ENCODE measurements at places on chromosomes 5 and 9. TPM values are rescaled to one million over a fixed set of nuclear protein-coding genes. Genes with fewer than 3 reads are reported as not detected.
A peak's percentile ranks its signal among the peaks of the same experiment; 100 is the strongest.

ZCCHC7 gene
- total RNA-seq: 21.7 TPM

GRCh38 chr5:56126487-56127179, 106.5 kb downstream of the ANKRD55 start:
- DNase-seq: no peak

DNA sequence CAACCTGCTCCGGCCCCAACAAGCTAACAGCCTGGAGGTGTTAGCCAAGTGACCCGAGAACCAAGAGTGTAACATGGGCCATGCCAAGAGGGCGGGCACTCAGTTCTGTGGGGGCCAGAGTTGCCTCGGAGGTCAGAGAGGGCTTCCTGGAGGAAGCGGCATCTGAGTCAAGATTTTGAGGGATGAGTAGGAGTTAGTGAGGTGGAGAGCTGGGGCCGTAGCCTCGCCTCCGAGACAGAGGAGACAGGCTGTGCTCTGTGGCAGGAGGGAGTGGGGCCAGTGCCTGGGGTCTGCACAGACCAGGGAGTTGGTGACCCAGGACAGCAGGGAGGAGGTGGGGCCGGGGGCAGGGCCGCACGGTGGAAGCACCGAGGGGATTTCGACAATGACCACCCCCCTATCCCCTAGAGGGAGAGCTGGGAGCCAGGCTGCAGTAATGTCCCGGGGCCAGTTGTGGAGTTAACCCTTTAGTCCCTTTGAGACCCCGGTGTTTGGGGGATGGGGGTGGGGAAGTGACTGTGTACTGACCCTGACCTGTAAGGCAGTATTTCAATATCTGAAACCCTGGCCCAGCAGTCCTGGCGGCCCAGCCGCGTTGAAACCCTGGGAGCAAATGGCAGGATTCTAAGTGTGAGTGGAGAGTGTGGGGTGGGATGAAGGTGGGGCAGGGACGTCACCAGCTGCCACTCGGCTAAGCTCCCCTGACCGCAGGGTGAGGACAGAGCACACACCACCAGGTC, 148.7 kb upstream of the COL5A1 start:
- DNase-seq: no peak

GRCh38 chr5:473551-474192, 30.7 kb downstream of the EXOC3 start:
- DNase-seq: peak; percentile 57

CCNH gene
- total RNA-seq: 125 TPM

GRCh38 chr9:138097501-138097991, 220.0 kb downstream of the CACNA1B start:
- DNase-seq: peak; percentile 1

DNA sequence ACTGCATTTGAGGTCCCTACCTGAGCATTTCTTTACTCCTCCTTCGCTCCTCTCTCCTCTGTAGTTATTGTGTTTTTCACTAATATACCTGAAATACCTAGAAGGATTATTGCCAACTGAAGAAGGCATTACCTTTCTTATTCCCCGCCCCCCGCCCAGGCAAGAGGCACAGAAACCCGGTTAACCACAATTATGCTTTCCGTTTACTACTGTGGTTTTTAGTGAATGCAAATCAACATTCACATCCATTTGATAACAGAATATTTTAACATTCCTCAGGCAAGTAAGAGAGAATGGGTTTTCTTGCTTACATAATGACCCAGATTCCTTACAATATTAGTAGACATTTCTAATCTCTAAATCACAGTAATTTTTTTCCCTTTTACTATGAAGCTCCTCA, 136.9 kb downstream of the PCSK5 start:
- peak; percentile 29 for DNase-seq

DNA sequence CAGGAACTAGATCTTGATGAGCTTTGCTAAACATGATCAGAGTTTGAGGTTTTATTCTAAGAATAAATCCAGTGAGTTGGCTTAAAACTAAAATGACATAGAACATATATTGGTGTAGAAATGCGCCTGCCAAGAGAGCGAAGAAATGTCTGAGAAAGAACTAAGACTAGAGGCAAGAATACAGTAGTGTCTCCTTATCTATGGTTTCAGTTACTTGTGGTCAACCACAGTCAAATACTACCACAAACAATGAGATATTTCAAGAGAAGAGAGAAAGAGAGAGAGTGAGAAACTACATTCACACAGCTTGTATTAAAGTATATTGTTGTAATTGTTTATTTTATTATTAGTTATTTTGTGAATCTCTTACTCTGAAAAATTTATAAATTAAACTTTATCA, 254.4 kb upstream of the CDH10 start:
- DNase-seq: peak; percentile 7

IFNA16 gene
- total RNA-seq: not detected

- peak; percentile 68 for DNase-seq
Observed at GRCh38 chr9:88530051-88530450, 4.9 kb upstream of the NXNL2 start.

DNA sequence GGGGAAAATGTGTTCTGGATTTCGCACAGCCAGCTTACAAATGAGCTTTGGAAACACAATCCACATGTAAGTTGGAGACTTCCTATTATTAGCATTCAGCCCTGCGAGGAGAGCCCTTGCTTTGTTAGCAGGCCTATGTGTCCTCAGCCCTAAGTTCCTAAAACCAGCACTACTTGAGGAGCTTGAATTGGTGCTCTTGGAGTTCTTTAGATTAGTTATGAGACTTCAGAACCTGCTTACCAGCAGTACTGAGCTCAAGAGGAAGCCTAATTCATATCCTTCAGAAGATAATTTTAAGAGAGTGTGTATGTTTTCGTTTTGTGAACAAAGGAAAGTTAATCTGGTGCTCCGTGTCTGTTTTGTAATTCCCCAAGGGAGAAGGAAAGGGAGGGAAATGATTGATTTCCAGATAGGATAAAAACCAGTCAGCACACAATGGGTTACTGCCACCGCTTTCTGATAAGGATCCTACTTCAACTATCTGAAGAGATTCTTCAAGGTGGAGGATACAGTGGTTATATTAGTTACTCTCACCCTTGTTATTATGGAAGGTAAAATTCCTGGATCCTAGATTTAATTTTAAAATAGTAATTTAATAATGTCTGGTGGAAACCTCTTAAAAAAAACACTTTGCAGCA, 35.2 kb downstream of the PIK3R1 start:
- DNase-seq: no peak

- peak; percentile 89 for DNase-seq
Observed at GRCh38 chr9:108786901-108787689, 68.7 kb downstream of the ACTL7B start.

- no peak for DNase-seq
Observed at GRCh38 chr5:50874306-50875001, 208.0 kb downstream of the PARP8 start.

DNA sequence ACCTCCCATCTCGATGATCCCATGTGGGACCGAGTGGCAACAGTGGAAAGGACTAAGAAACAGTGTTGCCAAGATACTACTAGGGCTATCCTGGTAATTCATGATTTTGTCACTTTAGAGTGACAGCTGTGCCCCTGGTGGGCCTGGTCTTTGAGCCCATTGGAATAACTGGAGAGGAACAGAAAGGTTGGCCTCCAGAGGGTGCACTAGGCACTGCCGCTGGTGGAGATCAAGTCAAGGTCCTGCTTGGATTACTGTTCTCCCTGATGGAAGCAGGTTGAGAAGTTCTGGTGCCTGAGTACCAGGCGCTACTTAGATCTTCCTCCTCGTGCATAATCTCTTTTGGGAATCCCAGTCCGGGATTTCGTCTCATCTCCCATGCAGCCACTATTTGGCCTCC, 129.6 kb downstream of the SEC61B start:
- DNase-seq: no peak

DNA sequence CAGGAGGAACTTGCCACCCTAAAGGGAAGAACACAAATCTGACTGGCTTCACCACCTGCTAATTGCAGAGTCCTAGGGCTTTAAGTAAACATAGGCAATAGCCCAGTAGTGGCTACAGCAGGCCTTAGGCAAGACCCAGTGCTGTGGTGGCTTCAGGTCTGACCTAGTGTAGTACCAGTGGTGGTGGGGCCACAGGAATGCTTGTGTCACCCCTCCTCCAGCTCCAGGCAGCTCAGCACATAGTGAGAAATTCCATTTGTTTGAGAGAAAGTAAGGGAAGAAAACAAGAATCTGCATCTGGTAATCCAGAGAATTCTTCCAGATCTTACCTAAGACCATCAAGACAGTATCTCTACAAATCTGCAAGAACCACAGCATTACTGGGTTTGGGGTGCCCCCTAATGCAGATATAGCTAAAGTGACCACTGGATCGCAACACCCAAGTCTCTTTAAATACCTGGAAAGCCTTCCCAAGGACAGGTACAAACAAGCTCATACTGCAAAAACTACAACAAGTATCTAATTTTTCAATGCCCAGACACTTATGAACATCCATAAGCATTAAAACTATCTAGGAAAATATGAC, 102.6 kb upstream of the TRPM3 start:
- DNase-seq: no peak

SLCO6A1 gene
- total RNA-seq: 0.48 TPM

DNA sequence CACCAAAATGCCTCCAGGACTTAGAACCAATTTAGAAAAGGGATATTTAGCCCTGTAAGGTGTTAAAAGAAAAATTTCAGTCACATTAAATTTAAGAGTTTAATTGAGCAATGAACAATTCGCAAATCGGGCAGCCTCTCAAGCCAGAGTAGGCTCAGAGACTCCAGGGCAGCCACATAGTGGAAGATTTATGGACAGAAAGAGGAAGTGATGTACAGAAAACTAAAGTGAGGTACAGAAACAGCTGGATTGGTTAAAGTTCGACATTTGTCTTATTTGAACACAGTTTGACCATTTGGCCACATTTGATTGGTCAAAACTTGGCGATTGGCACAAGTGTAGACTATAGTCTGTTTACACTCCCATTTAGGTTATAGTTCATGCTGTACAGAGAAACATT, 525.9 kb upstream of the ZNF608 start:
- DNase-seq: no peak

GRCh38 chr5:44365345-44365744, 23.9 kb downstream of the FGF10 start:
- no peak for DNase-seq

F12 gene
- total RNA-seq: 9.6 TPM

SPEF2 gene
- 1.6 TPM for total RNA-seq

DNA sequence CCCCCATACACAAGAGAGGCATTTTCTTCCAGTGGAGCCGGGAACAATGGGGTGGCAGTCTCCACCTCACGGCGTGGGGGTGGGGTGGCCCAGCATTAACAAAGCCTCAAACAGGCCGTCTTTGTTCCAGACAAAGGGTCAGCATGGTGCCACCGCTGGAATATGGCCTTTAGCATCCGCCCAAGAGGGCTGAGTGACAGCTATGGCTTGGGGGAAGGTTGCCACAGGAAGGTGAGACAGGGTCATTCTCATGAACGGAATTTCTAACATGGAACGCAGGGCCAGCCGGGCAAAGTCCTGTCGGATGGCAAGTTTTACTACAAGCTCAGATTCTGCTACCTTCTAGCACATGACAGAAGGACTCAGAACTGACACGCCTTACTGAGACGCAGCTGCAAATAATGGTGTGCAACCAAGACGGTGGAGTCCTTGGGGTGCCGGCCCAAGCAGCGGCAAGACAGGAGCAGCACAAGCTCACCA, 64.0 kb downstream of the OTULIN start:
- no peak for DNase-seq

DNA sequence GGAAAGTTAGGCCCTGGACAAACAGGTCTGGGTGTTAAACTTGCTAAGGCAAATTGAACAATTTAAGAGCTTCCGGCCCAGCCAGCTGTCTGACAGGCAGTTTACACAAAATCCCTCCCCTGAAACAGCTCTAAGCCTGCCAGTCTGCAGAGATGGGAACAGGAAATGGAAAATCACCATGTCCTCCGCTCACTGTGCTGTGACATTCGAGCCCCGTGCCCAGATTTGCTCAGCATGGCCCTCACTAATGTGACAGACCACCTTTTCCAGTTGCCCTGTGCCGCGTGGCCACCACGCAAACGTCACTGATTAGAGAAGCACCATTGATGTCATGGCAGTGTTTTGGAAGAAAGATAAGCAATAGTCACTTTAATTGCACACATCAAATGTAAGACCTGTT, 41.0 kb downstream of the CCNJL start:
- no peak for DNase-seq

HNRNPAB gene
- total RNA-seq: 169 TPM

WDR38 gene
- total RNA-seq: not detected

DNA sequence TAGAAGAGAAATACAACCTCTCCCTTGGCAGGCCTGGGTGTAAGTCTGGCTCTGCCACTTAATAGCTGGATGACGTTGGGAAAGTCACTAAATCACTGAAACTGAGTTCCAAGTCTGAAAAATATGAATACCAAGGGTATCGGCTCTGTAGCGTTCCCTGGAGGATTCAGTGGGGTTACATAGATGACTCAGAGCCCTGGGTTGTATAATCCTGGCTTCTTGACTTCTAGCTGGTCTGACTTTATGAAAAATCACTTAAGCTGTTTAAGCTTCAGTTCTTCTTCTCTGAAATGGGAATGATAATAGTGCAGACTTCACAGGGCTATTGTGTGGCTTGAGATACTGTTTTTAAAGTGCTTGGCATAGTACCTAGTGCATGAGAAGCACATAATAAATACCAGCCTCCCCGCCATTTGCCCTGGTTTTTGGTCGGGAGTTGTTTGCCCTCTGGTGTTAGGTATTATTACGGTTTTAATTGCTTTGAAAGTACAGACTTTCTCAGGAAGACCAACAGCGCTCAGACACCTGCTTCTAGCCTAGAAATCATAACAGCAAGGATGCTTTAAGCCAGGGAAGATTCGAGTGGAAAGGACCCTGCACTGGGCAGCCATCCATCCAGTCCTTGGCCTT, 43.0 kb downstream of the CYFIP2 start:
- DNase-seq: peak; percentile 19
